ENCODE measurements at places on chromosomes 16 and 17.

GRCh38 chr16:83125999-83126568, 499.3 kb downstream of the CDH13 start:
- no peak for DNase-seq

GRCh38 chr16:17962726-17963125, 373.8 kb downstream of the NPIPA8 start:
- DNase-seq = no peak

DNA sequence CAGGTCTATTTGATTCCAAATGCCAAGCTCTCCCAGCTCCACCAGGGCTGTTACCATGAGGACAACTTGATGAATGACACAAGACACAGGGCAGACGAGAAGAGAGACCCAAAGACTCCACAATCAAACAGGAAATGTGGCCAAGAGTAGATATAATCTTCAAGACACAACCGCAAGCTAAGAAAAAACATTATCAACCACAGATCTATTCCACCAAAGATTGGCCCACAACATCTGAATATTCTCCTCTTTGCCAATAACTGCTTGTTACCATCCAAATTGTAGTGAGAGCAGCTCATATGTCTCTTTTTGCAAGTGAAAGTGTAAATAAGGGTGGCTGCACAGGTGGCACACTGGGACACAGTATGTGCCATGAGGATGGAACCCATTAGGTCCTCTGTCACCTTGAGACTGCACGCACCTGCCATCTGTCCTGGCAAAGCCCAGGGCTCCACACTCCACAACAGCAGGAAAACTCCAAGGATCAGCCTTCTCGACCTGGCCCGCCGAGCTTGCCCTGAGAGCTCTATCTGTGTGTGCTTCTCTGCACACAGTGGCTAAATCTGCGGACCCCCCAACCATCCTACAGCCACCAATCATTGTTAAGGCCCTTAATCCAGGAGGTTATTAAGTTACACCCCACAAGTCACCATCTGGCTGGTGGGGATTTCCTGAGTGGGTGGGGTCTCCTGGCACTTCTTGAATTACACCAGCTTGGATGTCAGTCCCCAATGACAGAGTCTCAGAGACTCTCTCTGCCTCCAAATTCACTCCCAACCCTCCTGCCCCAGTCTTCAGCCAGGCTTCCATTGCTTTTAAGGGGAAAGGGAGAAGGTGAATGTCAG, 50.5 kb downstream of the DYNLRB2 start:
- DNase-seq = no peak

- no peak for DNase-seq
These were observed 432.4 kb downstream of the SOX9 start for GRCh38 chr17:72553051-72553755.

DNA sequence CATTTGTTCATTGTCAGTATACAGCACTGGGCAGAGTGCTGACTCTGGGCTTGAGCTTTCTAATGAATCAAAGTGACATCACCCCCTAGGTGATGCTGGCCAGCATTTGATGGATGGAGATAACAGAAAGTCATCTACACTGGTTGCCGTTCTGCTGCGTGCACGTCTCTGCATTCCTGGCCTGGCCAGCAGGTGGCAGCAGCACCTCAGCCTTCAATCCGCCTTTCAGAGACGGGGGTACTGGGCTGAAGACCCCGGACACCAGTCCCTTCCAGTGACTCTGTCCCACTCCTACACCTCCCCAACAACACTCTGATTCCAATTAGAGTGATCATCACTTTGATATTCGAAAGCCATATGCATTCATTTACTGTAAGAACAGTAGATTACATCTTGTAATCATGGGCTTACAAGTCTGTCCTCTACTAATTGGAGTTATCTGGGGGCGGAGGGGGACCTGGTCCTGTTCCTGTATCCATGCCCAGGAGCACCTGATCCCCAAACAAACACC, 6.0 kb downstream of the CPSF4L start:
- DNase-seq = peak; percentile 42

- no peak for DNase-seq
These were observed 610 bp downstream of the VPS4A start for GRCh38 chr16:69311533-69312387.

- DNase-seq = no peak
These were observed 315.6 kb downstream of the WWOX start for GRCh38 chr16:78415013-78415412.

DNA sequence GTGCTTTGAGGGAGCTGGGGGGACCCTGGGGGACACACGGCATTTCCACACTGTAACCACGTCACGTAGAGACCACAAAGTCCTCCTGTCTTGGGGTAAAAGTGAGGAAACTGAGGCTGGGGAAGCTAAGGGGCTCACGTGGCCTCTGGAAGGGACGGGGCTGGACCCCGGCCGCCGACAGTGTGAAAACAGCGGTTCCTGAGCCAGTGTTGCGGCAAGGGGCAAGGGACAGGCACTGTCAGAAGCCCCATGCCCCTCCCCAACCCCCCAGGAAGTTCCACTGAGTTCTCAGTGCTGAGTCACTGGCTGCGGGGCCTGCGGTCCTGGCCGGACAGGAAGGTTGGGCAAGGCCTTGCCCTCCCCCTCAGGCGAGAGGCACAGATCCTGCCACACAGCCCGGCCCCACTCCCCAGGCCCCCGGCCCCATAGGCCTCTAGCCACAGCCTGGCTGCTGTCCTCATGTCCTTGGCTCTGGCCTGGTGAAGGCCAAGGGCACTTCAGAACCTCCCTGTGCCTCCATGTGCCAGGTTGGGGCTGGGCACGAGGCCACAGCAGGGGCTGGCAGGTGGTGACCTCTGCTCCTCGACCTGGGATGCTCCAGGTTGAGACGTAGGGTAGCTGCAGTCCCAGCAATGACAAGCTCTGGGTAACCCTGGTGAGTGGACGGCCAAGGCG, 5.0 kb upstream of the CCDC57 start:
- no peak for DNase-seq

DNA sequence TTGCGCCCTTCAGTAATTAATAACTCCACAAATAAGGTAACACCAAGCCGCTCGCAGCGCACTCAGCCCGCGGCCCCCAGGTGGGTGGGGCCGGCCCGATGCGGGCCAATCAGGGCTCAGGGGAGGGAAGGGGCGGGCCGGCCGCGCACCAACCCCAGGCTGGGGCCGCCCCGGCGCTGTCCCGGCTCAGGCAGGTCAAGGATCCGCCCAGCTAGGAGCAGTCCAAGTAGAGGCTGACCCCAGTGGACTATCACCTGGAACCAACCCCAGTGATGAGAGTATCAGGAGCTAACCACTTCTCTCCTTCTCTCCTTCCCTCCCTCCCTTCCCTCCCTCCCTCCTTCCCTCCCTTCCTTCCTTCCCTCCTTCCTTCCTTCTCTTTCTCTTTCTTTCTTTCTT, 110.8 kb downstream of the C16orf78 start:
- DNase-seq = no peak

- no peak for DNase-seq
These were observed 1.4 kb upstream of the SPG7 start for GRCh38 chr16:89506791-89507191.

- no peak for DNase-seq
These were observed 416.4 kb downstream of the CDH11 start for GRCh38 chr16:64705443-64705842.

- DNase-seq = no peak
These were observed 305.4 kb downstream of the CEP112 start for GRCh38 chr17:65886315-65887245.

- DNase-seq = no peak
These were observed 46.1 kb downstream of the MARVELD3 start for GRCh38 chr16:71672125-71672524.

- DNase-seq = no peak
These were observed 23.4 kb upstream of the ZFHX3 start for GRCh38 chr16:73071131-73071940.

DNA sequence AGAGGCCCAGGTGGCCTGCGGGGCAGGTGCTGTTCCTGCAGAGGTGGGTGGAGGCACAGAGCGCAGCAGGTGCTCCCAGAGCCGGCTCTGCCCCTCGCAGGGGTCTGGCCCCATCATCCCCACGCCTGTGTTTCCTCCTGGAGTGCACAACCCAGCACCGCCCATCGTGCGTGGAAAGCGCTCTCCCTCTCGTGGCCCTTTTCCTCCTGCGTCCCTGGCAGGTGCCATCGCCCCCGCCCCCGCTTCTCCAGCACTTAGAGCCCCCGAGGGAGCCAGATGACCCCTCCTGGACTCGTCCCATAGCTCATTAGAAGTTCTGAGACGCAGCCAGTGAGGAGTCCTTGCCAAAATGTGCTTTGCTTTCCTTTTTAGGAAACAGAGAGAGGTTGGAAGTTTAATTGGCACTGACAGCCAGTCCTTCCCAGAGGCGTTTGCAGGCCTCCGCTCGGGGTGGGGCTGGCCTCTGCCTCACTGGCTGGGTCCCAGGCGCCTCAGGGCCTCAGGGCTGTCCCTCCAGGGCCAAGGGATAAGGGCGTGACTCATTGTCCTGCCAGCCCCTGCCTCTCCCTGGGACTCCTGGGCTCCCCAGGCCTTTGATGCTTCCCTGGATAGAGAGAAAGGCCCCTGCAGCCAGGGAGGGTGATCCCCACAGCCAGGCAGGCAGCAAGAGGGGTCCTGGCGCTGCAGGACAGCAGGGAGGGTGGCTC, 32.2 kb upstream of the CHMP6 start:
- no peak for DNase-seq

DNA sequence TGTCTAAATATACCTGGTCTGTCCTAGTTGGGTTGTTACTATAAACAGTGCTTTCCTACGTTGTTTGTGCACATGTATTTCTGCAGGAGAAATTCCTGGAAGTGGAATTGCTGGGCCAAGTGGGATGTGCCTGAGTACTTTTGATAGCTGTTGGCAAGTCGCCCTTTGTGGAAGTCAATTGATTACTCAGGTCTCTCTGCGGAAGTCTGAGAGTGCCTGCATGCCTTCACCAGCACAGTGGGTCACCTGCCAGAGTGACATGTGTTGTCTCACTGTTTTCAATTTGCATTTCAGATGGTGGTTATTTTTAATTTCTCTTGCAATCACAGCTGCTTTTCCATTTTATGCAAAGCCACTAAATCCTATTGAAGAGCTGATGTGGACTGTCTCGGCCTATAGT, 2.3 kb upstream of the MVD start:
- no peak for DNase-seq

- DNase-seq = peak; percentile 59
These were observed 9.4 kb downstream of the RPL19 start for GRCh38 chr17:39209317-39210092.

DNA sequence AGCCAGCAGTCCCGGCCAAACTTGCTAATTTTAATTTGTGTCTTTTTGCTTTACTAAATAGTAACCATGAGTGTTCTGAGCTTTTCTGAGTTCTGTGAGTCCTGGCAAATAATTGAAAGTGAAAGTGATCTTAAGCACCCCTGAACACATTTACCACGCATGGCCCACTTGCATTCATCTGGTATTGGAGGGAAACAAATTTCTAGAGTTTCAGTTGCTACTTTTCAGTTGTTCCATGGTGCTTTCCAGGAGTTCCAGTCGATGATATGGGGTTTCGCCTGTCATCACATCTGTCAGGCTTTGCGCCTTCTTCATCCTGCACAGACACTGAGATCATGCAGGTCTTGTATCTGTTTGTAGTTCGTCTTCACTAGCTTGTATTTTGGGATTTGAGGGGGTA, 44.1 kb downstream of the CRLF3 start:
- no peak for DNase-seq

DNA sequence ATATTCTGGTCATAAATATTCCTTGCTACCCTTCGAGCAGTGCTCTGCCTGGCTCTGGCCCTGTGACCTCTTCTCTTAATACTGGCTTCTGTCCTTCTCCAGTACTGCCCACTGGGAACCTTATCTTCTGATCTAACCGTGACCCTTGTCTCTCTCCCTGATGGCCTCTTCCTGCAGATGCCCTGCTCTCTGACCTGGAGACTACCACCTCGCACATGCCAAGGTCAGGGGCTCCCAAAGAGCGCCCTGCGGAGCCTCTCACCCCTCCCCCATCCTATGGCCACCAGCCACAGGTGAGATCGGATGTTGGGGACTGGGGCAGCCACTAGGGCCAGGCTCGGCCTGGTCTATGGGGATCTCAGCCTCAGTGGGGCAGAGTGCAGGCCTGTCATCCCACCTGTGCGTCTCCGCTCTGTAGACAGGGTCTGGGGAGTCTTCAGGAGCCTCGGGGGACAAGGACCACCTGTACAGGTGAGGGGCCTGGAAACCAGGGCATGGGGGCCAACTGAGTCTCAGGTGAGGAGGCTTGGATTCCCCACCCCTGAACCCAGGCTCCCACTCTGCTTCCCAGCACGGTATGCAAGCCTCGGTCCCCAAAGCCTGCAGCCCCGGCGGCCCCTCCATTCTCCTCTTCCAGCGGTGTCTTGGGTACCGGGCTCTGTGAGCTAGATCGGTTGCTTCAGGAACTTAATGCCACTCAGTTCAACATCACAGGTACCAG, 1.5 kb downstream of the TGFB1I1 start:
- DNase-seq = no peak

- DNase-seq = no peak
These were observed 87.8 kb upstream of the CDH5 start for GRCh38 chr16:66278604-66279262.

GRCh38 chr17:80963812-80964543, 27.7 kb upstream of the CHMP6 start:
- DNase-seq = no peak

DNA sequence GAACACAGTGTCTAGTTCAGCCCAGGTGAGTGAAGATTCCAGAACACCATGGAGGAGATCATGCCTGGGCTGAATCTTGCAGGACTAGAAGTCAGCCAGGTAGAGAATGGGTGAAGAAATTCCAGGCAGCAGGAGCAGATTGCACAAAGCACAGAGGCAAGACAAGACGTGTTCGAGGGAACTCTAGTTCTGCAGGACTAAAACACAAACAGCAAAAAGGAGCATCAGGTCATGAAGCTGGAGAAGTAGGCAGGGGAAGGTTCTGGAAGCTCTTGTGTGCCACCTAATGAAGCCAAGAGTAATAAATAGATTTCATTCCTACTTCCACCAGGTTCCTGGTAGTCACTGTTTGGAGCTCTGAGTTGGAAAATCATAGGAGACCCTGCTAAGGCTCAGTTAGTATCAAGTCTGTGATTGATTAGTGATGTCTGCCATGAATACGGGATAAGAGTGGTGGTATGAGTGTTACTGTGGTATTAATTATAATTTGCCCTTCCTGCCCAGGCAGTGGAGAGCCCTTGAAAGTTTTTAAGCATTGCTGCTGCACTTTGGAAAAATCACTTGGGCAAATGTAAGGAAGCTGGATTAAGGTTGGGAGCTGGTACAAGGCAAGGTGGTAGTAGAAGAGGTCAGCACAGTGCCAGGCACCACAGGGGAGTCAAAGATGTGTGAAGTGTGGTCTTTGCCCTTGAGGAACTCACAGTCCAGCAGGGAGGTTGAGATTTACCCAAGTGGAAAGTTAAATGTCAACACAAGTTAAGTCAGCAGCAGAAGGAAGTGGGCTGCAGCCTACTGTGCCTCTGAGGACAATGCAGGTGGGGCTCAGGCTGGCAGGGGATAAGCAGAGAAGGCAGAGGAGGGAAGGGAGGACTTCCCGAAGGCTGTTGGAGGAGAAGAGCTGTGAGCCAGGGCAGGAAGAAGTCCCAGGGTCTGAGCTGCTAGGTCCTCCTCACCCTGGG, 13.5 kb upstream of the FOXN1 start:
- no peak for DNase-seq

DNA sequence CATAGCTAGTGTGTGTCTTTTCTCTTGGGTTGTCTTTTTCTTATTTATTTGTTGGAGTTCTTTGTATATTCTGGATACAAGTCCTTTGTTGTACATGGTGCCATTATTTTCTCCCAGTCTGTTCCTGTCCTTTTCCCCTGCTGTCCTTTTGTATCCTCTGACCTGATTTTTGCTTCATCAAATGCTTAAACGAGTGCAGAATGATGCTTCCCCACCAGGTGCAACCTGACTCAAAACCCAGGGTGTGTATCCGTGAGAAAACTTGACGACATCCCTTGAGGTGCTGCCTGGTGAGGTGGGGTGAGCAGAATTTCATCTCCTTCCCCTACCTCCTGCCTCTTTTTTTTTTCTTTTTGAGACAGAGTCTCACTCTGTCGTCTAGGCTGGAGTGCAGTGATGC, 88.6 kb downstream of the NTN1 start:
- no peak for DNase-seq
